Activated CD8-positive, alpha-beta T cell treated with anti-CD3 and anti-CD28 coated beads for 36 hours (primary cell): ENCODE measurements at places on chromosomes 12 and 14. TPM values are rescaled to one million over a fixed set of nuclear protein-coding genes. Genes with fewer than 3 reads are reported as not detected.

GRCh38 chr14:26845151-26845818 is 247.5 kb upstream of the NOVA1 start:
- no peaks in the 10 kb centered on the region for H3K4me1 ChIP-seq
- no peaks in the 10 kb centered on the region for H3K36me3 ChIP-seq
- no peak overlapping the region for H3K4me3 ChIP-seq
- H3K27me3 ChIP-seq: no peaks in the 10 kb centered on the region
- no peak overlapping the region for H3K27ac ChIP-seq

GRCh38 chr14:104510794-104511611 is 68.6 kb upstream of the C14orf180 start:
- H3K4me1 ChIP-seq: no peaks in the 10 kb centered on the region
- H3K27ac ChIP-seq: no peak overlapping the region
- peaks cover 2% of the 10 kb centered on the region for H3K27me3 ChIP-seq
- H3K4me3 ChIP-seq: no peak overlapping the region

- no peak overlapping the region for H3K27ac ChIP-seq
- no peaks in the 10 kb centered on the region for H3K36me3 ChIP-seq
- no peaks in the 10 kb centered on the region for H3K4me1 ChIP-seq
- H3K4me3 ChIP-seq: no peak overlapping the region
- no peaks in the 10 kb centered on the region for H3K27me3 ChIP-seq
- no peak for DNase-seq
Observed at GRCh38 chr14:51079085-51079484, 15.8 kb downstream of the TRIM9 start.

- no peak overlapping the region for H3K27ac ChIP-seq
- H3K4me1 ChIP-seq: no peaks in the 10 kb centered on the region
Observed at GRCh38 chr14:56243110-56243509, 124.9 kb downstream of the PELI2 start.

DNA sequence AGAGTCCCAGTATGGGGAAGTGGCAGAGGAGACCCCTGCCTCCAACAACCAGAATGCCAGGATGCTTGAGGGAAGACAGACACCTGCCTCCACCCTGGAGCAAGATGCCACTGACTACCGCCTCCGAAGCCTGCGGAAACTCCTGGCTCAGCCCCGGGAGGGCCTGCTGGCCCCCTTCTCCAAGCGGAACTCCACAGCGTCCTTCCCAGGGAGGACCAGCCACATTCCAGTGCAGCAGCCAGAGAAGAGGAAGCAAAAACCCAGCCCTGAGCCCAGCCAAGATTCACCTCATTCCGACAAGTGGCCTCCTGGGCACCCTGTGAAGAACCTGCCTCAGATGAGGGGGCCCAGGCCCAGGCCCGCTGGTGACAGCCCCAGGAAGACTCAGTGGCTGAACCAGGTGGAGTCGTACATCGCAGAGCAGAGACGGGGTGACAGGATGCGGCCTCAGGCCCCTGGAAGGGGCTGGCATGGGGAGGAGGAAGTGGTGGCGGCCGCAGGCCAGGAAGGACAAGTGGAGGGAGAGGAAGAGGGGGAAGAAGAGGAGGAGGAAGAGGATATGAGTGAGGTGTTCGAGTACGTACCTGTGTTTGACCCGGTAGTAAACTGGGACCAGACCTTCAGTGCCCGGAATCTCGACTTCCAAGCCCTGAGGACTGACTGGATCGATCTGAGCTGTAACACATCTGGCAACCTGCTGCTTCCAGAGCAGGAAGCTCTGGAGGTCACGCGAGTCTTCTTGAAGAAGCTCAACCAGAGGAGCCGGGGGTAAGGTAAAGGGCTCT is 93.7 kb downstream of the B4GALNT3 start:
- peaks cover 6% of the 10 kb centered on the region for H3K36me3 ChIP-seq
- peak overlapping the region; percentile 87 for H3K27ac ChIP-seq
- peak overlapping the region; percentile 85 for H3K4me3 ChIP-seq
- peaks cover 42% of the 10 kb centered on the region for H3K4me1 ChIP-seq
- DNase-seq: peak; percentile 70
- H3K27me3 ChIP-seq: no peaks in the 10 kb centered on the region

Gene PRB2
- total RNA-seq: not detected
